A673 (cell line): ENCODE measurements at places on chromosomes 5 and 9.

GRCh38 chr9:91560301-91560700 lies 136.7 kb upstream of the NFIL3 start:
- peak overlapping the region; percentile 29 for H3K27ac ChIP-seq
- no peak overlapping the region for H3K4me3 ChIP-seq
- no peaks in the 10 kb centered on the region for H3K36me3 ChIP-seq
- peaks cover 25% of the 10 kb centered on the region for H3K4me1 ChIP-seq
- H3K27me3 ChIP-seq = no peaks in the 10 kb centered on the region

- no peak for DNase-seq
- H3K4me1 ChIP-seq = no peaks in the 10 kb centered on the region
- H3K27ac ChIP-seq = no peak overlapping the region
- H3K4me3 ChIP-seq = no peak overlapping the region
Measured at GRCh38 chr9:1051584-1052275, 1.6 kb downstream of the DMRT2 start.

- H3K4me3 ChIP-seq = no peak overlapping the region
- H3K36me3 ChIP-seq = no peaks in the 10 kb centered on the region
- H3K27ac ChIP-seq = no peak overlapping the region
- H3K4me1 ChIP-seq = no peaks in the 10 kb centered on the region
- DNase-seq = no peak
Measured at GRCh38 chr9:76989501-76989900, 30.0 kb upstream of the FOXB2 start.

- peak overlapping the region; percentile 91 for H3K4me3 ChIP-seq
- peaks cover 3% of the 10 kb centered on the region for H3K36me3 ChIP-seq
- no peak for DNase-seq
- H3K27me3 ChIP-seq = no peaks in the 10 kb centered on the region
Measured at GRCh38 chr9:34611251-34611810, 566 bp downstream of the RPP25L start.

- H3K4me3 ChIP-seq = no peak overlapping the region
- peaks cover 12% of the 10 kb centered on the region for H3K4me1 ChIP-seq
- no peaks in the 10 kb centered on the region for H3K27me3 ChIP-seq
- H3K27ac ChIP-seq = no peak overlapping the region
Measured at GRCh38 chr5:138502121-138502520, 36.8 kb downstream of the EGR1 start.

DNA sequence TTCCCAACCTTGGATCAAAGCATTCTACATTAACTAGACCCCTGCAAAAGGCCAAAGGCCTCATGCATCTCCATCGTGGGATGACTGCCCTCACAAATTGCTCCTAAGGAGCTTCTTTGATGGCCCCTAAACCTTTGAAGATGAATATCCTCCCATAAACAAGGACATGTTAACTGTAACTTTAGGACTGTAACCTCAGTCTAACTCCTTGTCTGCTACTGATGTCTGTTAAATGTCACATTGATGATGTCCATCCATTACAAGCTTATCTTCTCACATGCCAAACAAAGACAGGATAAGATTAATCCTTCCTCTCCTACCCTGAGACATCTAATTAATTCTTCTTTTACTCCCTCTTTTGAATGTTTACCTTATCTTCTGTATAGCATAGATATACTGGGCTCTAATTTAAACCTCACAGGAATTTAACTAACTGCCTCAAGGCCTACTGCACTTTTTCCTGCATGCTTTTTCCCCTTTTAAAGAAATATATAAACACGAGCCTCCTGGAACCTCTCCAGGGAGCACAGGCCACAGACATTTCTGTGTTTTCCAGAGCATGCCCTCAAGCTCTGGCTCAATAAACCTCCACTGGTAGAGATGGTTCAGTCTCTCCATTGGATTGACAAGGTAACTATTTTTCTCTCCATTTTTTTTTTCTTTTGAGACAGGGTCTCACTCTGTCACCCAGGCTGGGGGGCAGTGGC lies 90.6 kb upstream of the SLC25A48 start:
- no peaks in the 10 kb centered on the region for H3K4me1 ChIP-seq
- DNase-seq = peak; percentile 23
- H3K27me3 ChIP-seq = no peaks in the 10 kb centered on the region
- no peak overlapping the region for H3K4me3 ChIP-seq
- no peaks in the 10 kb centered on the region for H3K36me3 ChIP-seq

DNA sequence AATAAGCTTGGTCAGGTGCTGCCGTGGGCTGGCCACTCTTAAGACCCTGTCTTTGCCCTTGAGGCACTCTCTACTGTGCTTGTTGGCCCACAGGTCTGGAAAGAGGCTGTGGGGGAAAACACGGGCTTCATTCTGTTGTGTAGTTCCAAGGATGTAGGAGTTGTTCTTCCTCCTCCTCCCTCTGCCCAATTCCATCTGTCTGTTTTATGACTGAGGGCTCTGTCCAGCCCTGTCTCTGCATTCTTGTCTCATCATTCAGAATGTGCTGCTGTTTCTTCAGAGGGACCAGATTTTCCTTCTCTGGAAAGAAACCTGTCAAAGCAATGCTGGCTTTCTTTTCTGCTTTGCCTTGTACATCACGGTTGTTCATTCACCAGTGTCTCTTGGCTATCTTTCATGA lies 84.1 kb downstream of the MAP1B start:
- peaks cover 63% of the 10 kb centered on the region for H3K36me3 ChIP-seq
- no peaks in the 10 kb centered on the region for H3K27me3 ChIP-seq
- no peak overlapping the region for H3K4me3 ChIP-seq
- no peak overlapping the region for H3K27ac ChIP-seq
- DNase-seq = no peak

- no peaks in the 10 kb centered on the region for H3K27me3 ChIP-seq
- H3K4me1 ChIP-seq = peaks cover 50% of the 10 kb centered on the region
- H3K4me3 ChIP-seq = peak within 1 kb of the TSS; percentile 71
- DNase-seq = peak; percentile 60
- H3K27ac ChIP-seq = peak within 1 kb of the TSS; percentile 61
Measured at GRCh38 chr9:88991066-88992034, at the start of gene S1PR3. S1PR3 (plus strand) TSS chr9:88991468; CDS start chr9:89001201, 9,733 bp downstream.

- no peak for DNase-seq
- H3K4me3 ChIP-seq = no peak overlapping the region
- no peaks in the 10 kb centered on the region for H3K4me1 ChIP-seq
Measured at GRCh38 chr9:16192403-16193017, 639.7 kb downstream of the CCDC171 start.

GRCh38 chr9:121222524-121223171 lies 21.0 kb upstream of the RAB14 start:
- no peaks in the 10 kb centered on the region for H3K36me3 ChIP-seq
- no peak overlapping the region for H3K27ac ChIP-seq
- H3K4me1 ChIP-seq = peaks cover 23% of the 10 kb centered on the region
- H3K4me3 ChIP-seq = no peak overlapping the region
- peak; percentile 81 for DNase-seq
- H3K27me3 ChIP-seq = no peaks in the 10 kb centered on the region

GRCh38 chr5:135600971-135601381 lies 22.2 kb upstream of the CXCL14 start:
- H3K4me1 ChIP-seq = no peaks in the 10 kb centered on the region
- H3K27ac ChIP-seq = no peak overlapping the region
- no peaks in the 10 kb centered on the region for H3K36me3 ChIP-seq
- no peak overlapping the region for H3K4me3 ChIP-seq

GRCh38 chr5:25435882-25436281 lies 791.1 kb upstream of the CDH10 start:
- H3K36me3 ChIP-seq = no peaks in the 10 kb centered on the region
- no peaks in the 10 kb centered on the region for H3K27me3 ChIP-seq
- no peak overlapping the region for H3K27ac ChIP-seq
- no peak for DNase-seq

GRCh38 chr5:133706506-133707430 lies 94.4 kb upstream of the FSTL4 start:
- no peaks in the 10 kb centered on the region for H3K4me1 ChIP-seq
- DNase-seq = no peak
- H3K27me3 ChIP-seq = no peaks in the 10 kb centered on the region

- DNase-seq = peak; percentile 68
- H3K27me3 ChIP-seq = no peaks in the 10 kb centered on the region
- H3K4me1 ChIP-seq = peaks cover 3% of the 10 kb centered on the region
- no peaks in the 10 kb centered on the region for H3K36me3 ChIP-seq
- H3K4me3 ChIP-seq = no peak overlapping the region
Measured at GRCh38 chr5:40497573-40497972, 182.1 kb upstream of the PTGER4 start.

DNA sequence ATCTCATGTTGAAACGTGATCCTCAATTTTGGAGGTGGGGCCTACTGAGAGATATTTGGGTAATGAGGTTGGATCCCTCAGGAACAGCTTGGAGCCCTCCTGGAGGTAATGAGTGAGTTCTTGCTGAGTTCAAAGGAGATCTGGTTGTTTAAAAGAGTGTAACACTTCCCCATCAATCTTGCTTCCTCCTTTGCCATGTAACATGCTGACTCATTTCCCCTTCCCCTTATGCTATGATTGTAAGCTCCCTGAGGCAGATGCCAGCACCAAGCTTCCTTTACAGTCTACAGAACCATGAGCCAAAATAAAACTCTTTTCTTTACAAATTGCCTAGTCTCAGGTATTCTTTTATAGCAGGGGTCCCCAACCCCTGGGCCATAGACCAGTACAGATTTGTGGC lies 352.3 kb downstream of the SLCO4C1 start:
- no peak overlapping the region for H3K27ac ChIP-seq
- H3K36me3 ChIP-seq = no peaks in the 10 kb centered on the region
- no peaks in the 10 kb centered on the region for H3K4me1 ChIP-seq
- no peaks in the 10 kb centered on the region for H3K27me3 ChIP-seq
- no peak overlapping the region for H3K4me3 ChIP-seq

- H3K36me3 ChIP-seq = no peaks in the 10 kb centered on the region
- H3K4me1 ChIP-seq = no peaks in the 10 kb centered on the region
- no peak overlapping the region for H3K4me3 ChIP-seq
- no peak for DNase-seq
- no peak overlapping the region for H3K27ac ChIP-seq
- peaks cover 38% of the 10 kb centered on the region for H3K27me3 ChIP-seq
Measured at GRCh38 chr5:150186897-150187296, 3.0 kb upstream of the SLC6A7 start.

- peak; percentile 37 for DNase-seq
- peaks cover 23% of the 10 kb centered on the region for H3K36me3 ChIP-seq
- no peaks in the 10 kb centered on the region for H3K4me1 ChIP-seq
- no peak overlapping the region for H3K4me3 ChIP-seq
Measured at GRCh38 chr5:14472986-14473567, 108.5 kb upstream of the OTULINL start.

- H3K4me1 ChIP-seq = peaks cover 9% of the 10 kb centered on the region
- H3K36me3 ChIP-seq = peaks cover 66% of the 10 kb centered on the region
- no peak for DNase-seq
- no peaks in the 10 kb centered on the region for H3K27me3 ChIP-seq
Measured at GRCh38 chr5:448061-448765, 5.2 kb downstream of the EXOC3 start.

DNA sequence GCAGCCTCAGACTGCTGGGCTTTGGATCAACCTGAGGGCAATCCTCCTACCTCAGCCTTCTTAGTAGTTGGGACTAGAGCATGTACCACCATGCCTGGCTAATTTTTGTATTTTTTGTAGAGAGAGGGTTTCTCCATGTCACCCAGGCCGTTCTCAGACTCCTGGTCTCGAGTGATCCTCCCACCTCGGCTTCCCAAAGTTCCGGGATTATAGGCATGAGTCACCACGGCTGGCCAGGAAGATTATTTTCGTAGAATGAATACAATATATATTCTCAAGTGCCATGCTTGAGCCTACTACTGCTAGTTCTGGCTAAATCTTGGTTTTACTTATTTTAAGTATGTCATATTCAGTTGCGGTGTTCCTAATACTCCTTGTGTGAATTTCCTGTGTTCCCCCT lies 88.2 kb upstream of the CLINT1 start:
- H3K36me3 ChIP-seq = no peaks in the 10 kb centered on the region
- DNase-seq = peak; percentile 45
- peaks cover 32% of the 10 kb centered on the region for H3K4me1 ChIP-seq
- H3K27ac ChIP-seq = peak overlapping the region; percentile 79
- peak overlapping the region; percentile 21 for H3K4me3 ChIP-seq
- H3K27me3 ChIP-seq = no peaks in the 10 kb centered on the region

DNA sequence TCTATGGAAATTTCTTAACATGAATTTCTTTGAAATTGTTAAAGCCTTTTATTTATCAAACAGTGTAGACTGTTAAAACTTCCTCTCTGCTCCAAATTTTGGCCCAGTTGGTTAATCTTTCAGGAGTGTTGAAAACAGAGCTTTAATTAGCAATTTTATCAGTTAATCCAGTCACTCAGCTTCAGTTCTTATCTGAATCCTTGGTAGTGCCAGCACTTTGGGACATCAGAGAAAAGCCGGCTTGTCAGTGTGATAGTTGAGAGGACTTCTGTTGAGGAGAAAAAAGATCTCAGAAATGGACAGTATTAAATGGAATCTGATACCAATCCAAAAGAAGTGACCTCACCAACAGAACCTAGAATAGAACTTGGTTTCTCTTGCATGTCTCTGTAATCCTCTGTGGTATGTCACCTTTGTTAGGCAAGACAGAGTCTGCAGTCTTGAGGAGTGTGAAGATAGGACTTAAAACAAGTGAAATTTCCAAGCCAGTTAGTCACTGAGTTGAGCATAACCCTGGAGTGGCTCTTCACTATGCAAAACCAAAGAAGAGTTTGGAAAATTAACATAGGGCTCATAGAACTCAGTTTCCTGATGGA lies 251.8 kb downstream of the NNT start:
- H3K27me3 ChIP-seq = no peaks in the 10 kb centered on the region
- H3K27ac ChIP-seq = no peak overlapping the region
- H3K36me3 ChIP-seq = no peaks in the 10 kb centered on the region
- no peak overlapping the region for H3K4me3 ChIP-seq
- DNase-seq = peak; percentile 2

DNA sequence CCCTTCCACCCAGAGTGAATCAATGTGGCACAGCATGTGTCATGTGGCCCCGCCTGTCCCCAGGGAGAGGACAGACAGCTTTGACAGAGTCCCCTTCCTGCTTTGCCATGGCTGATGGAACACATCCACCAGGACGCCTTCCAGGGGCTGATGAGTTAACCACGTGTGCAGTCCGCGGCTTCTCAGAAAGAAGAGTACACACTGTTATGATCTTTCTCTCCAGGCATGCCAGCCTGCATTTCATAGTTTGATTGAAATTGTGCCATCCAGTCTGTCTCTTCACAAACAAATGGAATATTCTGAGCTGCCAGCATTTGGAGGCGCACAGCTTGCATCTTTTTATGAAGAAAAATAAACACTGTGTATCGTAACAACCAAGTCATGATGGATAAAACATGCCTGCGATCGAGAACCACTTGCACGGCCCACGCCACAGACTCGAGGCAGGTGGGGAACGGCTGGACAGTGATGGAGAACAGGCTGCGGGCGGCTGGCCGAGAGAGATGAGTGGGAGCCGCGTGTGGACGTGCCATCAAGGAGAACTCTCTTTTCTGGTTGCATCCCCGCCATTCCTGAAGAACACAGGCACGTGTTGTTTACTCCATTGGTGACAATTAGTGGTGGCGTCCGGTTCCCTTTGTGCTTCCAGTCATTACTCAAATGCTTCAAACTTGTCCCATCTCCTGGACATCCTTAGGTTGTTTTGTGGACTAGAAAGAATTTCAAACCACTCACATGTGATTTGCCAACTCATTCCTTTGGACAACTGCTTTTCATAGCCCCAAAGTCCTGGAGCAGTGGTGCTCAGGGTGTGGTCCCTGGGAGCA lies 220.2 kb downstream of the AGTPBP1 start:
- H3K27me3 ChIP-seq = peaks cover 45% of the 10 kb centered on the region
- no peaks in the 10 kb centered on the region for H3K4me1 ChIP-seq
- peak; percentile 48 for DNase-seq
- H3K4me3 ChIP-seq = no peak overlapping the region
- H3K36me3 ChIP-seq = no peaks in the 10 kb centered on the region
